ENCODE measurements at places on chromosomes 3 and 15.
A peak's percentile ranks its signal among the peaks of the same experiment; 100 is the strongest.

- no peak for DNase-seq
Measured at GRCh38 chr15:74988007-74988800, 7.2 kb upstream of the SCAMP5 start.

- peak; percentile 7 for DNase-seq
Measured at GRCh38 chr3:126522363-126522788, 1.6 kb upstream of the CHST13 start.

- no peak for DNase-seq
Measured at GRCh38 chr15:77410701-77411618, 8.9 kb downstream of the PEAK1 start.

DNA sequence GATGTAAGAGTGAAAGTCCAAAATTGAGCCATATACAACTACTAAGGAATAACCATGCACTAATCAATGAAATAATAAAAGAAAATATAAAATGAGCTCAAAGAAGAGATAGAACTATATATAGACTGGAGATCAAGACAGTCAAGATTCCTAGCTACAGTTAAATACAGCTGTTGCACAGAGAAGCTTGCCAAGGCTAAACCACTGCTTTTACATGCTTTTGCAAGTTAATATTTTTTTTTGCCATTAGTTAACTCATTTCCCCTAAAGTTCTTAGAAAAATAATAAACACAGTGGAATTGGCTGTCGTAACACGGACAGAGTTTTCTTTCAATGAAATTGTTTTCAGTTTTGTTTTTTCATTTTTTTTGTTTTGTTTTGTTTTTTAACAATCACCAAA, 123.0 kb downstream of the VGLL3 start:
- no peak for DNase-seq

GRCh38 chr15:52161406-52161966, 29.7 kb downstream of the GNB5 start:
- no peak for DNase-seq

DNA sequence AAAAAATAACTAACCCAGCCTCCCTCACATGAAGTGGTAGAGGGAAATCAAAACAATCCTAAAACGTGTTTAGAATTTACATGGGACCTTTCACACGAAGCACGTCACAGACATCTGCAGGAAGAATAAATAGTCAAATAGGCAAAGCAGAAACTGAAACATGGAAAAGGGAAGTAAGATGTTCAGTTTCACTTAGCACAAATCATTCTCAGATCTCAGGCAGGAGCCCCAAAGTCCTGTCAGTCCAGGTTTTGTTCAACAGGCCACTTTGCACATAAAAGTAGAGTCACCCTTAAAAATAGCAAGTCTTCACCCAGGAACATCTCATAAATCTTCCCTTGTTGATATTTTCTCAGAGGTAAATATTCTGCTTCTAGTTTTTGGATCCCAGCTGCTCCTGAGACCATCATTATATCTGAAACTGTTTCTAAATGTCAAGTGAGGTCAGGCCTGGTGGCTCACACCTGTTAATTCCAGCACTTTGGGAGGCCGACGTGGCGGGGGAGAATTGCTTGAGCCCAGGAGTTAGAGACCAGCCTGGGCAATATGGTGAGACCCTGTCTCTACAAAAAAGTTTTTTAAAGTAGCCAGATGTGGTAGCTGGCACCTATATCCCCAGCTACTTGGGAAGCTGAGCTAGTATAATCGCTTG, 1.9 kb downstream of the RUBCN start:
- no peak for DNase-seq

GRCh38 chr15:99998661-99999101, 265.4 kb upstream of the LYSMD4 start:
- no peak for DNase-seq

GRCh38 chr15:95737060-95737459, 593.4 kb upstream of the NR2F2 start:
- DNase-seq: no peak

DNA sequence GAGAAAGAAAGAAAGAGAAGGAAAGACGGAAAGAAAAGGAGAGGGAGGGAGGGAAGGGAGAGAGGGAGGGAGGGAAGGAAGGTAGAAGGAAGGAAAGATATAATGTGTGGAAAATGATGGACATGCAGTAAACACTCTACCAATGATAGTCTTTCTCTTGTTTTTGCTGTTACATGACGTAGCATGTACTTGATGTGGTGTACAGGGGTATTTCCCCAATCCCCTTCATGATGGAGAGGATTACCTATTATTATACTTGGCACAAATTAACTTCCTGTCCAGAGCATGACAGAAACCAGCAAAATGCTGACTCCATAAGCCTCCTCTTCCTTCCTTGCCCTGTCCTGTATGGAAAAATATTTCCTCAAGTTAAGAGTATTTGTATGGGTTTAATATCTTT, 124.4 kb downstream of the B3GALNT1 start:
- DNase-seq: no peak

DNA sequence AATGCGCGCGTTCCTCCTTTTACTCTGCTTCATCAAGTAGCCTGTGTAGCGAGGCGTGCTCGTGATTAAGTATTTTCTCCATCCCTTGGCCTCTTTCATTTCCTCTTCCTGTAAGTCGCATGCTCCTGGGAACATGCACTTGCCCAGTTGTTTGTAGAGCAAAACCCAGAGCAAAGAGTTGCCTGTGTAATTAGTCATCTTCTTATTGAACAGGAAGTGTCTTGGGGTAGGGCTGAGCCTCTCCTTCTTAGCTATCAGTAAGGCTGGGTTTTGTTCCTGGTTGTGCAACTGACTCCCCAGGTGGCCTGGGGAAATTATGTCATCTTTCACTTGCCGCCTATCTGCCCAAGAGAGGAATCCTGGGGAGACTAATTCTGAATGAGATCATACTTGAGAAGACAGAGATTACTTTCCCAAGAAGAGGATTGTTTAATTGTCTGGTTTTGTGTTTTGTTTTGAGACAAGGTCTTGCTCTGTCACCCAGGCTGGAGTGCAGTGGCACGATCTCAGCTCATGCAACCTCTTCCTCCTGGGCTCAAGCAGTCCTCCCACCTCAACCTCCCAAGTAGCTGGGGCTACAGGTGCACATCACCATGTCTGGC, 14.9 kb downstream of the LIPH start:
- DNase-seq: no peak

DNA sequence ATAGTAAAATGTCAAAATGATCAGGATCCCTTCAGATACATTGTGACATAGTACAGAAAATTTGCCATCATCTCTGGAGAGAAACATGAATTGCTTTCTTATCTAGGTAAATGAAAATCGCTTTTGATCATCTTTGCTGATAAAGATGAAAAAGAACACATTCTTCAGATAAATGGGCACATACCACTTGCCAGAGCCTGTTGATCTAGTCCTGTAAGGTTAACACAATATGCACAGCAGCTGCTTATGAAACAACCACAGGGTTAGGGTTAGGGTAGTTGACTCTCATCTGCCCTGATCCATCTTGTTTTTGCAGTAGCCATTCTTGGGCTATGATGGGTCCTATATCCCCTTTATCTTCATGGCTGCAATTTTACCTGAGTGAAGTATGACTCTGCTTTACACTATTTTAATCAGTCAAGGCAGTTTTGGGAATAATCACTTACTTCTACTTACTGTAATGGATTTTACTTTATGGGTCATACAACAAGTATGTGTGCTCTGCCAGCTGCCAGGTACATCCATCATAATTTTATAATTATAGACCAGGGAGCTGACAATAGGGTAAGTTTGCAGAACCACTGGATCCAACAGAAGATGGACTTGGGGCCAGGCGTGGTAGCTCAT, 12.6 kb upstream of the SPINK8 start:
- no peak for DNase-seq

DNA sequence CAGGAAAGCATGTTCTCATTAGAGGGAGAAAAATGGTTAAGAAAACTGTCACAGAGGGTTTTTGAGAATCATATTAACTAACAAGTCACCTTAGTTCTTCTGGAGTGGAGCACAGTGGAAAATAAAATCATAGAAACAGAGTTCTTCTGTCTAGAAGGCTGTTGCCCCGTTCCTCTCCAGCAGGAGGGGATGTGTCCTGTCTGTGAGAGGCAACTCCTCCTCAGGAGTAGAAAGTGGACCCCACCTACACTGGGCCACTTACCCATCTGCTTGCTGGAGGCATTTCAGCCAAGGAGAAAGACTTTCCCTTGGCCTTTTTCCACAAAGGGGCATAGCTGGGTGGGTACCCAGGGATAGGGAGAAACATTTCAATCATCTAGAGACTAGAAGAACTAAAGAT, 106.6 kb downstream of the SSR3 start:
- no peak for DNase-seq

- DNase-seq: no peak
Measured at GRCh38 chr3:172034786-172035685, 4.3 kb upstream of the FNDC3B start.

DNA sequence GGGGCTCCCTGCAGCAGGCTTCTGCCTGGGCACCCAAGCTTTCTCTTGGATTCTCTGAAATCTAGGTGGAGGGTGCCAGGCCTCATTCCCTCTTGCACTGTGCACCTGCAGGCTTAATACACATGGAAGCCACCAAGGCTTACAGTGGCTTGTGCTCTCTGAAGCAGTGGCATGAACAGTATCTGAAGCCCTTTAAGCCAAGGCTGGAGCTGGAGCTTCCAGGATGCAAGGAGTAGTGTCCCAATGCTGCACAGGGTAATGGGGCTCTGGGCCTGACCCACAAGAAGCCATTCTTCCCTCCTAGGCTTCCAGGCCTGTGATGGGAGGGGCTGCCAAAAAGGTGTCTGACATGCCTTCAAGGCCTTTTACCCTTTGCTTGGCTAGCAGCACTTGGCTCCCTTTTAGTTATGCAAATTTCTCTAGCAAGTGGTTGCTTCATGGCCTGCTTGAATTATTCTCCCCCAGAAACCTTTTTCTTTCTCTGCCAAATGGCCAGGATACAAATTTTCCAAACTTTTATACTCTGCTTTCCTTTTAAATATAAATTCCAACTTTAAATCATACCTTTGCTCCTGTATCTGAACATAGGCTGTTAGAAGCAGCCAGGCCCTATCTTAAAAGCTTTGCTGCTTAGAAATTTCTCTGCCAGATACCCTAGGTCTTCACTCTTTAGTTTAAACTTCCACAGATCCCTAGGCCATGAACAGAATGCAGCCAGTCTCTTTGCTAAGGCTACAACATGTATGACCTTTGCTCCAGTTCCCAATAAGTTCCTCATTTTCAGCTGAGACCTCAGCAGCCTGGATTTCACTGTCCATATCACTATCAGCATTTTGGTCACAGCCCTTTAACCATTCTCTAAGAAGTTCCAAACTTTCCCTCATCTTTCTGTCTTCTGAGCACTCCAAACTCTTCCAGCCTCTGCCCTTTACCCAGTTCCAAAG, 201.1 kb upstream of the LRRFIP2 start:
- DNase-seq: no peak

DNA sequence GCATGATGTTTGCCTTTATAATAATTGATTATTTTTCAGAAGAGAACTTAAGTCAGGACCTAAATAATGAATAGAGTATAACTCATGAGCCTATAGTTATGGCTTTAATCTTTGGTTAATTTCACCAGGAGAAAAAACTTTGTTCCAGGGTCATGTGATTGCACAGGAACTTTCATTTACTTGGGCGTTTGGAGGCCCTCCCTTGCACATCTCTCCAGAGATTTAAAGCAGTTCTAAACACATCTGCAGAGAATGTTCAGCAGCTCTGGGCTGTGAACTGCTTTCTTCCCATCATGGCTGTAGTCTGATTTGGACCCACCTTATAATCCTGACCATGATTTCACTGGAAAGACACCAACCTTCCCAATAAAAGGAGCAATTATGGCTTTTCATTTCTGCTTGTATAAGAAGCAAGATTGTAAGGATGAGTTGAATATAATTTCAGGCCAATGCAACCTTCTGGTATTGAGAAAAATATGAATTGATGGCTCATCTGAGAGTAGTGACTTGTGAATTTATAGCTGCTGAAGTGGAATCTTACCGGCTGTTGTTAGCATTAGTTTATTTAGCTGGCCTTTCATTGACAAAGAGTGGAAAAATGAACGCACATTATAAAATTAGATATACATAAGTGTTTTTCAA, 80.9 kb upstream of the PRTG start:
- no peak for DNase-seq

GRCh38 chr15:62824111-62825015, 218.2 kb upstream of the TPM1 start:
- DNase-seq: no peak

- DNase-seq: no peak
Measured at GRCh38 chr3:62686503-62687294, 188.5 kb downstream of the CADPS start.

DNA sequence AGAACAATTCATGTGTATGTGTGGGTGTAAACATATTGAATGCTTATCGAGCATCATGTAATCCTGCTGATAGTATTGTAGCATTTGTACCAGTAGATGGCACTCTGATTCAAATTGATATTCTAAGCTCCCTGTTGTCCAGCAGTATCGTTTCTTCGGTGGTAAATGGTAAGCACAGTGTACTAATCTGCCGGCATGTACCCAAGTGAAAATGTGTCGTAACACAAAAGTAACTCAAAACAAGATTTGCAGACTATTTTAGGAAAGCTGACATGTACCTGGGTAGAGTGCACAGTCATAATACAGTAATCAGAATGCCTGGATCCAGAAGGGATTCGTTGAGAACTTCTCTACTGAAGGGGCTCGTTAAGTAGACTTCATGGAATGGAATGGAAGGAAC, 31.7 kb upstream of the MNS1 start:
- no peak for DNase-seq

GRCh38 chr3:57978316-57978715, 29.9 kb upstream of the FLNB start:
- no peak for DNase-seq

GRCh38 chr3:177770383-177771230, 573.3 kb upstream of the TBL1XR1 start:
- DNase-seq: no peak

DNA sequence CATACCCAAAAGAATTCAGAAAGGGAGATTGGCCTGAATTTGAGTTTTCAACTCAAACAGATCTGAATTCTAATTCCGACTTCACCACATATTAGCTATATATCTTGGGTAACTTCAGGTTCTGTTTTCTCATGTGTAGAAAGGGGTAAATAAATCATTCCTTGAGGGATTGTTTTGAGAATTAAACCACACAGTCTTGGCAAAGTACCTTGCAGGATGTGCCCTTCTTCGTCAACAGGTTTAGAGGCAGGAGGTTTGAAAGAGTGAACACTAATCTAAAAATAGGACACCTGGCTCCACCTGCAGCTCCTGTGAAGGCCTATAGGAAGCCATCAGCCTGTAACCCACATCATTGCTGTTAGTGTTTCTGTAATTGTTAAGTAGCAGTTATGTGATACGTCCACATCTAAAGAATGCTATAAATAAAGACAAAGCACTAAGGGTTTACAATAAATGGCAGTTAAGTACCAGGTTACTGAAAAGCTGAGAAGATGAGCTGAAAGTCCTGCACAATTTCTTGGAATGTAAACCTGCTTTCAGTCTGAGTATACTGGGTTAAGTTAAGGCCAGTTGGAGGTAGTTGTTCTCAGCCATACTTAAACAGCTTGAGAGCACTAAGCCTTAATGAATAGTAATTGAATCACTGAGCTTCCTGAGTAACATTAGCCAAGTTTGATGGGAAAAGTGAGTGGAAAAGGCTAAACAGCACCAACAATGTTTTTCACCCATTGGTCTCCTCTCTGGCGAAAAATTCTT, 6.0 kb downstream of the CCDC80 start:
- no peak for DNase-seq
